CD4-positive, alpha-beta memory T cell (primary cell): ENCODE measurements at places on chromosomes 6 and 20. TPM values are rescaled to one million over a fixed set of nuclear protein-coding genes. Genes with fewer than 3 reads are reported as not detected.
A peak's percentile ranks its signal among the peaks of the same experiment; 100 is the strongest.

GRCh38 chr20:48139262-48140041 is 354.2 kb upstream of the SULF2 start:
- no peak for DNase-seq

GRCh38 chr6:23532227-23532626 is 593.8 kb upstream of the NRSN1 start:
- no peak for DNase-seq

DNA sequence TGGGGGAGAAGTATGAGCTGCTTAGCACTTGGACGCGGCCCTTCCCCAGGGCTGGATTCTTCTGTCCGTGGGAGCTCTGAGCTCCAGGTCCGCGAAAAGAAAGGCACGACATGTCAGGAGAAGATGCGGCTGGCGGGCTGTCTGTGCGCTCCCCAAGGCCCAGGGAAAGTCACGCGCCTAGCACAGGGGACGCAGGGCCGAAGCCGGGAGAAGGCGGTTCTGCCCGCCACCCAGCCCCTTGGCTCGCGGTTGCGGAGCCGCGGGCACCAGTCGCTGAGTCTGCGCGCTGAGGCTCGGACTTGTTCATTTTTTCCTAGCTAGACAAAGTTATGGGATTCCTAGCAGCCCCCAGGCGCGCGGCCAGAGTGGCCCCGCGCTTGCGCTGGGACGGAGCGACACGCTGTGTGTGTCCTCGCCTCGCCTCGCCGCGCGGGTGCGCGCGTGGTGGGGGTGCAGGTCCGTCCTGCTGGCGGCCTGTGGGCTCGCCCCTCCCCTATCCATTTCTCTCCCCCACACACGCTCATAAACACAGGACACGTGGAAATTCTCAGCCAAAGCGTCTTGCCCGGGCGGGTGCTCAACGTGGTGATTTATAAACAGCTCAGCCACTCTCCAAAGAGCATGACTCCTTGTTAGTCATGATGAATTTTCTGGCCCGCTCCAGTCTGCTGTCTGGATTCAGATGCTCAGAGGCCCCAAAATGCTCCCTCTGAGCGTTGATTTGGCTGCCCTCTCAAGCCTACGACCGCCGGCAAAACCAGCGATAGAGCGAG is 1.9 kb upstream of the POU3F2 start:
- no peak for DNase-seq

- no peak for DNase-seq
These were observed 12.2 kb downstream of the LIN28B start for GRCh38 chr6:104969108-104969507.

- DNase-seq: no peak
These were observed 44.9 kb downstream of the SNAP25 start for GRCh38 chr20:10263385-10264165.

DNA sequence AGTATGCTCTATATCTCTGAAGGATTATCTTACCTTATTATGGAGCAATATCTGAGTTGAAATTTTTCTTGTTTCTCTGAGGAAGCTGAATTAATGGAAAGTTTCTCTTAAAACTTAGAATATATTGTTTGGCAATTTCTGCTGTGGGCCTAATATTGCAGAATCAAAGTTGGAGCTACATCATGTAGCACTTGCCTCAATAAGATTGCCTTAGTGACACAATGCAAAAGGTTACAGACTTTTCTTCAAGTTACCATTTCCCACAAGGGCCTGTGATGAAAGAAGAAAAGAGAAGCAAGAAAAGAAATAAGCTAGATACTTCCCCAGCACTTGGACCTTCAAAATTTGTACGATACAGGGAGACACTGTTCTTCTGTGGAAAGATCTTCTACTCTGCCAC is 151.2 kb downstream of the SOBP start:
- no peak for DNase-seq

GRCh38 chr6:84027340-84028181 is 6.0 kb upstream of the MRAP2 start:
- no peak for DNase-seq

DNA sequence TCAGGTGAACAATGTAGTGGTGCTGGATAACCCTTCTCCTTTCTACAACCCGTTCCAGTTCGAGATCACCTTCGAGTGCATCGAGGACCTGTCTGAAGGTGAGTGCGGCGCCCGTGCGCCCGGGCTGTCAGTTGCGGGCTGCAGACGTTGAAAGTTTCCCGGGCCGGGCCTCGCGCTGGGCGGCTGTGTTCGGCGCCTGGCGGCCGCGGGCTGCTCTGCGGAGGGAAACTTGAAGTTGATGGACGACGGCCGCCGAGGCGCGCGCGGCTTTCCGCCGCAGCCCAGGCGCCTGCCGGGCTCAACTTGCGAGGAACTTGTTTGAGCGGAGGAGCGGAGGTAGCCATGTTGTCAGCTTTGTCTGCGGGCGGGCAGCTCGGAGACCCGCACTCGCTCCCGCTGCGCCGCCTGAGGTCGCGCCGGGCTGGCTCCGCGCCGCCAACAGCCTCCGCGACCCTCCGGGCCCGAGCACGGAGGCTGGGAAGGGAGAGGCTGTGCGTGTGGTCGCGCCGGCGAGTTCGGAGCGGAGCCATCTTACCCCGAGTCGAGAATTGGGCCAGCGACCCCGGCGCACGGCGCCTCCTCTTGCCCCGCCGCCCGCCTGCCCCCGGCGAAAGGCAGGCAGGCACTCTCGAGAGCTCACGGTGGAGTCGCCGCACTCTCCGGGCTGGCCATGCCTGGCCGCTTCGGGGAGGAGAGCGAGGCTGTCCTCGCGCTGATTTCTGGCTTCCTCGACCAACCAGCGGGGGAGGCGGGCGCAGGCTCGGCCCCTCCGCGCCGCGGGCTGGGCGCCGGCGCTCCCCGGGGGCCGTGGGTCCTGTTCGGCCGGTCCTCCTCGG is 691 bp downstream of the ASF1A start:
- peak; percentile 73 for DNase-seq

DNA sequence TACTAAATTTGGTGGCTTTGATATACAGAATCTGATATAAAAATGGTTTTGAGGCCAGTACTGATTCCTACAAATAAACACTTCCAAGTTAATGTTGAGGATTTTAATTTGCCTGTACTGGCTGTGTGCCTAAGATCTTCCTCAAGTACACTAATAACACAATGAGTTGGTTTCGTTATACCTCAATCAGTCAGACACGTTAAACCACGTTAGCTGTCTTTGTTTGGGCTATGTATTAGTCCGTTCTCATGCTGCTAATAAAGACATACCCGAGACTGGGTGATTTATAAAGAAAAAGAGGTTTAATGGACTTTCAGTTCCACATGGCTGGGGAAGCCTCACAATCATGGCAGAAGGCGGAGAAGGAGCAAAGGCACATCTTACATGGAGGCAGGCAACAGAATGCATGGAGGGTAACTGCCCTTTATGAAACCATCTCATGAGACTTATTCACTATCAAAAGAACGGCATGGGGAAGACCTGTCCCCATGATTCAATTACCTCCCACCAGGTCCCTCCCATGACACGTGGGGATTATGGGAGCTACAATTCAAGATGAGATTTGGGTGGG is 46.2 kb downstream of the NT5E start:
- no peak for DNase-seq

DNA sequence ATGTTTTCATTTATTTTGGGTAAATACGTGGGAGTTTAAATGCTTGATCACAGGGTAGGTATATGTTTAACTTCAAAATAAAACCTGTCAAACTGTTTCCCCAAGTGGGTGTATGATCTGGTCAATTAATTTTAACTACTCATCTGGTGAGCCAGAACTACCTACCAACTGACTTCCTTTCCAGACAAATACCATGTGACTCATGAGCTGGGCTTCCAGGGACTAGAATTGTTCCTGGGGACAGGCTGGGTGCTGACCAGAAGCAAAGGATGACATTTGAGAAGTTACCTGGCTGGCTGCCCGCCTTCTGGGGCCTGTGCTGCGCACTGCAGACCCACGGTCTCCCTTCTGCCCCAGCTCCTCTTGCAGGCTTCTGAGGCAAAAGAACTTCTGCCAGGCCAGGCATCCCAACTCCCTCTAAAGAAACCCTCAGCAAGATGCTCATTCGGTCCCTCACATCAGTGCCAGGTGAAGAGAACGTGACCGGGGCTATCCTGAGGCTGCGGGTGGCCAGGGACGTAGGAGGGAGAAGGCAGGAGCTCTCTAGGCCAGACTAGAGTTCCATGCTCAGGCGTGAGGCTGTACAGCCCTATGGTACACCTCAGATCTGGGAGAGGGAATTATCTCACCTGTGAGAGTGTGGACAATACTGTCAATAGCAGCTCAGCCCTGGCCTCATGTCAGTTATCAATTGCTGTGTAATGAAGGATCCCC is 103.6 kb downstream of the JPH2 start:
- no peak for DNase-seq

- no peak for DNase-seq
These were observed 218.2 kb downstream of the C6orf118 start for GRCh38 chr6:165091121-165091785.

DNA sequence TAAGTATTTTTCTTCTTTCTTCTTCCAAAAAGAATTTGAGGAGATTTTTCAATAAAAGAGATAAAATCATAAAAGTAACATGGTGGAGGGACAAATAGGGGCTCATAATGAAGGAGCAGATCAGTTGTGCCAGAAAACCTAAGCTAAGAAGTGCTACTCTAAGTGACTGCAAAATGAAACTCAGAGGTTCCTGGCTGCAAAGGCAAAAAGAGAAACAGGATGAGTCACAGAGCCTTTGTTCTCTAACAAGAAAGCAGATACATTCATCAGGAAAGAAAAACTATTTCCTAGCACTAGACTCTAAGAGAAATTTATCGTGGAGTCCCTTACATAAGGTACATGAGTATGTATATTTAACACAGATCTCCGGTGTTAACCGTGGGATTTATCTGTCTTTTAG is 49.8 kb downstream of the TSHZ2 start:
- DNase-seq: no peak

DNA sequence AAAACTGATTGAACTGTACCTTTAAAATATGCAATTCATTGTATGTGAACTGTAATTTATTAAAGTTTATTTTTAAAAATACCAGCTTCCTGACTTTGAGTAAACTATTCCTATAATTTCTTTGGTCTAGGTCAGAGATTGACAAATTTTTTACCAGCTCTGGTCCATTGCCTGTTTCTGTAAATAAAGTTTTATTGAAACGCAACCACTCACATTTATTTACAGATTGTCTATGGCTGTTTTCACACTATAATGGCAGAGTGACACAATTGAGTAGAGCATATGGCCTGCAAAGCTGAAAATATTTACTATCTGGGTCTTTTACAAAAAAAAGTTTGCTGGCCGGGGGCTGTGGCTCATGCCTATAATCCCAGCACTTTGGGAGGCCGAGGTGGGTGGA is 33.0 kb upstream of the NFATC2 start:
- no peak for DNase-seq

DNA sequence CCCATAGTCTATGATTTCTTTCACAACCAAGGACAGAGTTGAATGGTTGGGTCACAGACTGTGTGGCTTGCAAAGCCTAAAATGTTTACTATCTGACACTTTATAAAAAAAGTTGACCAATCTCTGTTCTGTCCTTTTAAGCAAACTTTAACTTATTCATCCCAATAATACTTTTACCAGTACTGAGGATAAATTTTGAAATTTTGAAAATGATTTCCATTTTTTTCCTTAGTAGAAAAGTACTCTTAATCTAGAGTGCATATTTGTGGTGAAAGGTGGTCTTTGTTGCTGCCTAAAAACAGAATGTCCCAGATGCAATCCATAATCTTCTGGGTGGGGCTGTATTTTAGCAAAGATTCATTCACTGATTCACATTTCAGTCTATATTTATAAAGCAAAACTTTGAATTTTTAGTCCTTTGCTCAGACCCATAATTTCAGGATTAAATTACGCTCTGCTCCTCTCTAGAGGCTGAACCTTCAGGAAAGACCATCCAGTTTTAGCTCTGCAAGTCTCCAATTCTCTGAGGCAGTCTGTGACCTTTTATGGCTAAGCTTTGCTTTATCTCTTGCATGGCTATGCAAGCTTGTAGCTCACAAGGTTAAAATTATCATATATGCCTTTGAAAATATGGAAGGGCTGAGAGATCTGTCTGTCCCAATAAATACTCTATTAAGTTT is 573.5 kb downstream of the COL12A1 start:
- DNase-seq: no peak

GRCh38 chr20:17921774-17922173 is 46.8 kb downstream of the SNX5 start:
- no peak for DNase-seq

GRCh38 chr6:130027948-130028347 is 9.6 kb downstream of the L3MBTL3 start:
- no peak for DNase-seq

DNA sequence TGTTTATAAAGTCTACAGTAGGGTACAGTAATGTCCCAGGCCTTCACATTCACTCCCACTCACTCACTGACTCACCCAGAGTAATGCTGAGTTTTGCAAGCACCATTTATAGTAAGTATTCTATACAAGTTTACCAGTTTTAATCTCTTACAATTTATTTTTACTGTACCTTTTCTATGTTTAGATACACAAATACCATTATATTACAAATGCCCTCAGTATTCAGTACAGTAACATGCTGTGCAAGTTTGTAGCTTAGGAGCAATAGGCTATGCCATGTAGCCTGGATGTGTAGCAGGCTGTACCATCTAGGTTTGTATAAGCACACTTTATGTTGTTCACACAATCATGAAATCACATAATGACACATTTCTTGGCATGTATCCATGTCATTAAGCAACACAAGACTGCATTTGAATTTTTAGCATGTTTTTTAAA is 673.6 kb downstream of the CD109 start:
- no peak for DNase-seq

GRCh38 chr6:56761651-56762050 is 119.0 kb upstream of the DST start:
- no peak for DNase-seq

Gene CD93
- 1.2 TPM for total RNA-seq

Gene GCNT2
- 4.2 TPM for total RNA-seq

Gene CLDN20
- not detected for total RNA-seq

Gene FAM209A
- 5.4 TPM for total RNA-seq

Gene COL9A3
- not detected for total RNA-seq

Gene TNFRSF6B
- not detected for total RNA-seq

Gene CST7
- total RNA-seq: 23.3 TPM

Gene LPA
- not detected for total RNA-seq

Gene DDX43
- 1.9 TPM for total RNA-seq

Gene MMP24
- total RNA-seq: 0.12 TPM

Gene ADGB
- total RNA-seq: not detected

Gene SMIM8
- 12.5 TPM for total RNA-seq

Gene POLH
- total RNA-seq: 27.1 TPM

Gene DEFB124
- total RNA-seq: not detected

Gene UBE2C
- 0.61 TPM for total RNA-seq

Gene HLA-C
- 1,487 TPM for total RNA-seq

Gene HM13
- 156 TPM for total RNA-seq
